ENCODE measurements at places on chromosomes 7 and 10.

DNA sequence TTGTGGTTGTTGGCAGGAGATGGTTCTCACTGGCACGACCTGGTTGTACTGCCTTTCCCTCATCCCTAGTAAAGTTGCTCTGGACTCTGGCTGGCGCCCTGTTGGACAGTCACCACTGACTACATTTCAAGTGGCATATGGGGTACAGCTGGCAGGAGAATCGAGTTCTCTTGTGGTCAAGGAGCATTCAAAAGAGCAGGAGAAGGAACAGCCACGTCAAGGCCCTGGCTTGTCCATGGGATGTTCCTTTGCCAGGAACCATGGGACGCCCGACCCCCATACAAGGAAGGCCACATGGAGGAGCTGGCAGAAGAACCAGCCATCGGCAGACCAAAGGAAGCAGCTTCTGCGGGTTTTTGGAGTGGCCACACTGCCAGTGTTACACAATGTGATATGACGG lies 87.0 kb upstream of the SLC25A13 start:
- DNase-seq: no peak

DNA sequence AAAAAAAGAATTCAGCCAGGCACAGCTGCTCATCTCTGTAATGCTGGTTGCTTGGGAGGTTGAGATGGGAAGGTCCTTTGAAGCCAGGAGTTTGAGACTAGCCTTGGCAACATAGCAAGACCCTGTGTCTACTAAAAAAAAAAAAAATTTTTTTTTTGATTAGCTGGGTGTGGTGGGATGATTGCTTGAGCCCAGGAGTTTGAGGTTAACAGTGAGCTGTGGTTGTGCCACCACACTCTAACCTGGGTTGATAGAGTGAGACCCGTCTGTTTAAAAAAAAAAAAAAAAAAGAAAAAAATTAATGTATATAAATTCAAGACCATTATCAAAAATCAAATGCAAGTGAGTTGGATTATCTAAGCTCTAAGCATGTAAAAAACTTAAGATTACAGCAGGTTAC lies 5.7 kb downstream of the WAC start:
- DNase-seq: no peak

DNA sequence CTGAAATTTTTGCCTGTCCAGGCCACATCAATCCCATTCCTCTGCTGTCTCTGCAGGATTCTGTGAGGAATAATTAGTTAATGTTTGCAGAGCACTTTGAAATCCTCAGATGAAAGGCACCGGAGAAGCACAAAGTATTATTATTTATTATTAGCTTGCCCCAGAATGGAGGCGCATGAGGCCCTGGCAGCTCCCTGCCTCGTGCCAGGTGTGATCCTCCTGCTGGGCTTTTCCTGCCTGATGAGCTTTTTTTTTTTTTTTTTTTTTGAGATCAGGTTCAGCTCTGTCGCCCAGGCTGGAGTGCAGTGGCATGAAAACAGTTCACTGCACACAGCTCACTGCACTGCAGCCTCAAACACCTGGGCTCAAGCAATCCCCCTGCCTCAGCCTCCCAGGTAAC lies 65.2 kb downstream of the TCF7L2 start:
- no peak for DNase-seq

GRCh38 chr10:131777162-131777561 lies 123.6 kb upstream of the PPP2R2D start:
- DNase-seq: no peak

- no peak for DNase-seq
Measured at GRCh38 chr10:13037832-13038231, 36.3 kb upstream of the CCDC3 start.

DNA sequence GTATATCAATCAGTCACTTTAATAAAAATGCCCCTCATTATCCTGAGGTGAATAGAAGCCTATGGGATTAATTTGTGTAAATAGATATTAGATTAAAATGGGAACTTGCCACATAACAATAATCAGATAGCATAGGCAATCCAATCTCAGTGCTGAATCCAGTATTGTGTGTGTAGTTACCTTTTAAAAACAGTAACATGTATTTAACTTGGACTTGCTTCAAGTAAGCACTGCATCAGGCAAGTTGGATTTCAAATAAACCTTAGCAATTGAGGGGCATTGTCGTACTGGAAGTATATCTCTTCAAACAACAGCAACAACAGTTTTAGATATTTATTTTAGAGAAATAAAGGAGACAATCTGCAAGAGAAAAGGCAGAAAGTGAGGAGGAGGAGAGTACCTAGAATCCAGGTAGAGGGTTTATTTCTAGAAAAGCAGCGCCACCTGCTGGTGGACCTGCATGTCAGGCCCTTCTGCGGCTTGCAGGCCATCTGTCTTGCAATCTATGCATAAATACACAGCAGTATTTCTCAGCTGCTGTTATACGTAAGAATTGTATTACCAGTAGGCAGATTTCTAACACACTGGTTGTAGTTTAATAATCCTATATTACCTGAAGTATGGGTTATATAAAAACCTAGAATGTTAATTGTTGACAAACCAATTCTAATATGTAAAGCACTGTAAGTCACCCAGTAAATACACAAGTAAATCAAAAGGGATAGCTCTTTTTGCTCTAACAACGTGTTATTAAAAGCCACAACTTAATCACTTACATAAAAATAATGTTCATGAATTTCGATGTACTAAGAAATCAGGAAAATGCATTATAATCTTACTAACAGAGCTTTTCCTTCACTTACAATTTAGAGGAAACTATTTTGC lies 652.8 kb downstream of the KCNMA1 start:
- peak; percentile 60 for DNase-seq

DNA sequence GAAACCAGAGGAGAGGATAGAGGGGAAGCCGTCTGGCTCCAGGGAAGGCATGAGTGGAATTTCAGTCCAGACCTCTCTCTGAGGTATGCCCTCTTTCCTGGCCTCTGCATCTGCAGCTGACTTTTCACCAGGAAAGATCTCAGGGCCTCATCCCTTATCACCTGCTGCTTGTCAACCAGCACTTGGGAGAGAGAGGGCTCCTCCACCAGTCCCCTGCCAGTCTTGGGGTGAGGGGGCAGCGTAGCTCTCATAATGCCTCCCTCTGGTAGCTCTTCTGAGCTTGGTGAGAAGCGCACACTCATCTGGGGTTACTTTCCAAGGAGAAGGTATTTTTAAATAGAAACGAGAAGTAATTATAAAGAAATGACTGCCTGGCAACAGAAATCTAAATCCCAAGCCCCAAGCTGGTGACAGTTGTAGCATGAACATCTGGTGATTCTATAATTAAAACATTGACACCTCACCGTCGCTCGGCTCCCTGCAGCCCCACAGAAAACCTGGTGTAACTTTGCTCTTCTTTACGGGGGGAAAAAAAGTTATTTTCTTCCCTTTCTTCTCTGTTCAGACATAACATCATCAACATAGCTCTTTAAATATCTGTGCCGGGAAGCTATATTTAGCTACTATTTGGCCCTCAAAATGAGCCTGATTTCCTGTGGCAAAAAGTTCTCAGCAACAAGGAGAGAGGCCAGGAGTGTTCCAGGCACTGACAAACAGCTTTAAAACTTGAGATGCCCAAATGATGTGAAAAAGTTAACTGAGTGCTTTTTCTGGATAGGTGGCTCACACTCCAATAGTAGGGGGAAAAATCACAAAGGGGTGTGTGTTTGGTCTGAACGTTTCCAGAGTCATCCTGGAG lies 26.9 kb downstream of the HIP1 start:
- DNase-seq: no peak

DNA sequence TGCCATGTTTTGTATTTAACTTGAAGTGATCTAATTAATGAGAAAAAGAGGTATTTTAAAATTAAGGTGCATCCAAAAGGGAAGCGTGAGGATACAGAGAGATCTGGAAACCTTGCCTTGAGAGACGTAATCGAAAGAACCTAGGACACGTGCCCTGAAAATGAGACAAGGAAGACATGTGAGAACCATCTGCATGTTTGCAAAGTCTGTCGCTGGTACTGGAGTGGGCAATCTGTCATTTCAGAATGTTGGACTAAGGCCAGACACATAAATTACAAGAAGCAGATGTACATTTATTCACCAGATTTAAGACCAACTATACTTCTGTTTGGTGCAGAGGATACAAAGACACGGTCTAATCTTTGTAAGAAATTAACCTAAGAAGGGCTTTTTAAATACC lies 9.2 kb downstream of the AGR2 start:
- no peak for DNase-seq

DNA sequence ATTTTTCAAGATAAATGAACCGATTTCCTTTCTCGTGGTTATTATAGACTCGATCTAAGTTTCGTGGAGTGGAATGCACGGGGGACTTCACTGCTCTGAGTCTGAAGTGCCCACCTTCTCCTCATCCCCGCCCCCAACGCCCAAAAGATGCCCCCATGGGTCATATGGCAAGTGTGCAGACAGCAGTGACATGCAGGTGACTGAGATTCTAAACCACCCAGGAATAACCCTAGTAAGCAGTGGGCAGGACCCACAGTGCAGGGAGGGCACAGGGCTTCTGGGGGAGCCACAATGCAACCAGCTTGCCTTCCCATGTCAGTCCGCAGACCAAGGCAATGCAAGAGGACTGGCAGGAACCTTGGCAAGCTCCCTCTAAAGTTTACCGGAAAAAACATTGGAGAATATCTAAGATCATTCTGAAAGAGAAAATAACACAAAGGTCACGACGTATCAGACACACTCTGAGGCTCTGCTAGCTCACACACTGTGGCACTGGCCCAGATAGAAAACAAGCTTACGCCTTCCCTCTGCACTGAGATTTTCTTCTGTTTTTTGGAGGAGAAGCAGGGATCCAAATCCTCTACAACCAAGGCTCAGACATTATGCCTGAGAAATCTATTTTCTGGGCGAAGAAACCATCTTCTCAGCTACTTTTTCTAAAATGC lies 239.6 kb downstream of the MAD1L1 start:
- no peak for DNase-seq

DNA sequence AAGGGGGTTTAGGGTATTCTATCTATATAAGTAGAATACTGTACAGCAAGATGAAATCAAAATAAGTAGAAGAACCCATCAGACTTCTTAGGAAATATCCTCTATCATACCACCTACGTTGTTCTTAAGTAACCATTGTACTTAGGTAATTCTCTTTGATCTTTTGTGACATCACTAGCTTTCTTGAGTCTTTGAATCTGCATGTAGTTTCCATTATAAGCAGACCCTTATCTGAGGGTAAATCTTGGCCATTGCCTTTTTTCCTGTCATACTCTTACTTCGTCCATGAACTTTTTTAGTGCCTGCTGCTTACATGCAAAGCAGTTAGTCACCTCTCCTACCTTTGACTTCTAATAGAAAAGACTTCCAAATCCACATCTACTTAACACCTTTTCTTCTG lies 49.0 kb downstream of the WAC start:
- no peak for DNase-seq

- DNase-seq: no peak
Measured at GRCh38 chr10:22620140-22620857, 94.1 kb downstream of the PIP4K2A start.

GRCh38 chr7:100752994-100753393 lies 19.6 kb downstream of the ZAN start:
- no peak for DNase-seq

GRCh38 chr7:49643321-49643720 lies 130.1 kb upstream of the VWC2 start:
- DNase-seq: no peak

DNA sequence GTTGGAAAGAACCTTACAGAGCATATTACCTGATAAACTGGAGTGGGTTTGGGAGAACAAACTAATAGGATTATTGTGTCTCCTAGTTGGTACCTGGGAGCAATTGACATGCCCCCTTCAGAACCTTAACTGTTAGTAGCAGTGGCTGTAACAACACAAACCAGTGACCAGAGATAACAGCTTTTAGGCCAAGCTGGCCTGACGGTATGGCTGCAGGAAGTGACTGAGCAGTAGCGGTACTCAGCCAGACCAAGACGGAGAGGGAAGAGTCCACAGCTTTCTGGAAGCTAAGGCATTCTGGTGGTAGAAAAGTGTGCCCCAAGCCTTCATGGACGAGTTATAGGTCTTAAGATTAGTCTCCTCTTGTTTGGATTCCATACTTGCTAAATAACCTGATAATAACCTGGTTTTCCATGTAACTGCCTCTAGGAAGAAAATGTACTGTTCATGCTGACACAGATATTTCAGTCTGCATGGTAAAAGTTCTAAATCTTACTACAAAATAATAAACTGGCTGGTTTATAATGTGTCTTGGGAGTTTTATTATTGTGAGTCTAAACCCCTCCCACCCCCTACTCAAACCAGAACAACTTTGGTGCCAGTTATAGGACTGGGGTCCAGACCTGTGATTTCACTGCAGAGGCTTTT lies 11.3 kb downstream of the NOLC1 start:
- DNase-seq: no peak

Measured in activated naive CD4-positive, alpha-beta T cell (primary cell).